Regular cardiac myocyte (primary cell): ENCODE measurements at places on chromosomes 4 and X. TPM values are rescaled to one million over a fixed set of nuclear protein-coding genes. Genes with fewer than 3 reads are reported as not detected.

TREX2 gene
- total RNA-seq: 2.8 and 4.4 TPM in 2 replicates

ETFDH gene
- total RNA-seq: 22.2 and 40.6 TPM in 2 replicates

TMEM156 gene
- total RNA-seq: under 0.01 and 0.58 TPM in 2 replicates

NHS gene
- total RNA-seq: 2.3 TPM in 2 replicates

RNF212 gene
- 0.77 and 1.7 TPM in 2 replicates for total RNA-seq

ATP7A gene
- total RNA-seq: 13.2 and 17.8 TPM in 2 replicates

USP27X gene
- total RNA-seq: 2.3 and 2.5 TPM in 2 replicates
